Ovary (tissue), 10 donors: ENCODE measurements at places on chromosomes 11 and 22.

DNA sequence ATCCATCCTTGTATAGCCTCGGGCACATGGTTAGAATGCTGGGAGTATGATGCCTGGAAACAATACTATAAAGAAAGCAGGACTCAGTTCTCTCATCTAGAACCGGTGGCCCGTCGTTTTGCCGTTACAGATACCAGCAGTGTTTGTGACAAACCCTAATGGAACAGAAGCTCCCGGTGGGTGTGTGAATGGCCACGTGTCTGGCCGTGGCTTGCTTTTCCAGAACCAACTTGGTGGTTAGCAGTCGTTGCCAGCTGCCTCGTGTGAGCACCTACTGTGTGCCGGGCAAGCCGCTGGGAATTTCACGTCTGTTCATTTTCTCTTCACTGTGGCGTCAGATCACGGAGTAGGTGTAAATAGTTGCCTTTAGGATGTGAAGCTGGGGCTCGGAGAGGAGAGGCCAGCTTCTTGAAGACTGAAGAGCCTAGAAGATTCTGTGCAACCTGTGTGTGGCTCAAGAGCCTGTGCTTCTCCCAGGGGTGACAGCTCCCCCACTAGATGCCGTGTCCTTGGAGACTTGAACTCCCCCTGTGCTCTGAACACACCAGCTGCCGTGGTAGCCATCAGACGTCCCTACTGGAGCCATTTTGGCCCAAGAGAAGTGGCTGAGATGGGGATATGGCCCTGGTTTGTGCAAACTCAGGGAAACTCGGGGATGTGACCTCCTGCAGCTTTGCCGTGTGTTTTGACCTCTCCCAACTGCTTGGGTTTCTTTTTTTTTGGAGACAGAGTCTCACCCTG, 57.5 kb upstream of the PPARA start:
- no peak for DNase-seq

GRCh38 chr11:11186249-11186648, 166.8 kb downstream of the CSNK2A3 start:
- DNase-seq = no peak

GRCh38 chr11:77073328-77074001, 6.7 kb downstream of the CAPN5 start:
- DNase-seq = peak; percentile 96

GRCh38 chr22:19875061-19875530, 20.4 kb upstream of the GNB1L start:
- no peak for DNase-seq

GRCh38 chr11:126485021-126485792, 129.7 kb downstream of the ST3GAL4 start:
- no peak for DNase-seq

- no peak for DNase-seq
Measured at GRCh38 chr22:30305519-30305905, 16.2 kb upstream of the CASTOR1 start.

DNA sequence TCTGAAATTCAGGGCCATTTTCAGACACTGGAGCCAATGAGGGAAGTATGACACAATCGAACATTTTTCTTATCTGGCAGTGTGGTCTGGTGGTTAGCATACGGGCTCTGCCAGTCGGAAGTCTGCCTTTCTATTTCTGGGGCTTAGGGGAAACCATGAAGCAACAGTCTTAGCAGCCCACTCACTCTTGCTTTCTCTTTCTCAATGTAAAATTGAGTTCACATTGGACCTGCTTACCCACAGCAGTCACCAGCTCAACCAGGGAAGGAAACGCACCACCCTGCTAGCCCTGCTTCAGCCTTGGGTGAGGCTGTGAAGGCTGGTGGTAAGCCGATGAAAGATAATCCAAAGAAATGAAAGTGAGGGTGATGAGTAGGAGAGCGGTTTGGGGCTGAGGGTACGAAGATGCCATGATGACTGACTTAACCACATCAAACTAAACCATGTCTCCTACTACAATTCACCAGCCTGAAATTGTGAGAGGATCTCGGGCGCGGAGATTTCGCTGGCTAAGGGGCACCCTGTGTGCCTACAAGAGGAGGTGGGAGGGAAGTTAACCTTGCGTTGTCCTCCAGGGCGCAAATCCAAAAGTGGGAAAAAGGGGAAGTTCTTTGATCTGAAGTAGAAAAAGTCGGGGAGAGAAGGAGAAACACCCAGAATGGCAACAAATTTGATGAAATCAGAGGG, 2.0 kb upstream of the LMO2 start:
- DNase-seq = no peak

DNA sequence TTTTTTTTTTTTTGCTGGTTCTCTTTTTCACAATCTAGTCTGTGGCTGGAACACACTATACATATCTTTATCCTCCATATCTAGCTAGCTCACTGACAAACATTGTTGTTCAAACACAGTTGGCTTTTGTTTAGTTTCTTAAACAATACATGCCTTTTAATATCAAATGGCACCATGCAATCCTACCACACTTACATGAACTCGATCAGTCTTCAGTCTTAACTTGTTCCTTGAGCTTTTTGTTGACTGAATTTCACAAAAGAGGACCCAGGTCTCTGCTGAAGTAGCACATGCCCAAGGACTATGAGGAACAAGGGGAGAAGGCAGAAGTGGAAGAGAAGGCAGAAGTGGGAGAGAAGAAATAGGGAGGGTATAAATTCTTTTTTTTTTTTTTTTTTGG, 25.5 kb downstream of the TMEM123 start:
- DNase-seq = no peak

- no peak for DNase-seq
Measured at GRCh38 chr11:105968021-105968697, 53.9 kb downstream of the MSANTD4 start.

DNA sequence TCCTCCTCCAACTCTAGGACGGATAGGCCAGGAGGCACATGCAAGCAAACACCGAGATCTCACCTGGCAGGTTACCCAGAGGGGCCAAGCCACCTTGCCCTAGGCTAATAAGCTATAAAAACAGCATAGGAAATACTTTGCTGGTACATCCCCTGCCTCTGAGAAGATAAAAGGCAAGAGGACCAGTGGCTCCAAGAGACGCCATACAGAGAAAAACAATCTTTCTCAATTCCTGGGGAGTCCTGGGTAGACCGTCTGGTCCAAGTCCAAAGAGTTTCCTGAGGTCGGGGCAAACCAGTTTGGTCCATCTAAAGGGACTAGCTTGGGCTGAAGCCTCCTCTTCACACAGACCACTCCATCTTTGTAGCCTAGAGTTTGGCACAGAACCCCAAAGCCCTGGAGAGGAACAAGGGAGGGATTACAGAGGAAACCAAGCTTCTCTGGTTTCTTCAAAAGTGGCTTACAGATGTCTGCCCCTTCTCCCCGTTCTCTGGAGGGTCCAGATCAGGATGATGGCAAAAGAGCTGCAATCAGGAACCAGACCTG, 40.4 kb downstream of the NUMA1 start:
- DNase-seq = peak; percentile 41

- no peak for DNase-seq
Measured at GRCh38 chr22:40487663-40488249, 117.4 kb downstream of the SGSM3 start.

DNA sequence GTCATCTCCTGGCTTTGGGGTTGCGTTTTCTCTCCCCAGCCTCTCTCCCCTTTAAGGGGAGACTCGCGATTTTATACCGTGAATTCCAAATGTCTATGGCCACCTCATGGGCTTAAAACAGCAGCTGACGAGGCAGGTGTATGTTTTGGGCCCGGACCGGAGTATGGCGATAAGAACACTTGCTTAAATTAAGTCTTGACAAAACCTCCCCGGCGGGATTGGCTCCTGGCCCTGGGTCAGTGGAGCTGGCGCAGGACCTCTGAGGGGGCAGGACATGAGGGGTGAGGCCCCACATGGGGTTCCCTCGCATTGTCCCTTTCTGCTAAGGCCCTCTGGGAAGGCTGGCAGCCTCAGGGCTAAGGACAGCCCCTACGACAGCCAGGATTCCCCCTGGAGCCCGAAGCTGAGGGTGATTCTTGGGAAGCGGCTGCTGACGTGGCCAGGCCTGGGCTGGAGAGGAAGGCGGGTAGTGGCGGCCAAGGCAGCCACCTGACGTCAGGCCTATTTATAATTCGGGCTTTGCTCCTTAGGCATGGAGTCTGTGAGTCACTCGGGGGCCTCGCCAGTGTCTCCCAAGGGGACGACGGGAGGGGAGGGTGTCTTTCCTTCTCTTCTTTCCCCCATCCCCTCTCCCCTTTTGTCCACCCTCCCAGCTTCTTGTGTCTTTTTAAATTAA, 12.7 kb downstream of the MYO18B start:
- DNase-seq = no peak

GRCh38 chr11:128724891-128725611, 31.2 kb downstream of the FLI1 start:
- no peak for DNase-seq

DNA sequence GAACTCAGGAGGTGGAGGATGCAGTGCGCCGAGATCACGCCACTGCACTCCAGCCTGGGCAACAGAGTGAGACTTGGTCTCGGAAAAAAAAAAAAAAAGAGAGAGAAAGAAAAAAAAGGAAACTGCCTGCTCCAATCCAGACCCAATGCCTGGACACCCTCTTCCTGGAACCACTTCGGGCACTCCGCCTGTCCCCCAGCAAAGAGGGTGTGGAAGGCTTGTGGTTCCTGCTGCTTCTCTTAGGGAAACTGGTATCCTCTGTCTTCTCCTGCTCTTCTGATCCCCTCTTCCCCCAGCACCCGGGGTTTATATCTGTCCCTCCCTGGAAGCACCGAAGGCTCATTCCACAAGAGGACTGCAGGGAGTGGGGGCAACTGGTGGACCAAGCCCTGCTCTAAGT, 12.9 kb downstream of the CHRNA10 start:
- DNase-seq = no peak
